Endodermal cell (in vitro differentiated cells): ENCODE measurements at places on chromosomes 7 and 10.

GRCh38 chr7:91193141-91193540, 71.1 kb upstream of the FZD1 start:
- no peak for DNase-seq

DNA sequence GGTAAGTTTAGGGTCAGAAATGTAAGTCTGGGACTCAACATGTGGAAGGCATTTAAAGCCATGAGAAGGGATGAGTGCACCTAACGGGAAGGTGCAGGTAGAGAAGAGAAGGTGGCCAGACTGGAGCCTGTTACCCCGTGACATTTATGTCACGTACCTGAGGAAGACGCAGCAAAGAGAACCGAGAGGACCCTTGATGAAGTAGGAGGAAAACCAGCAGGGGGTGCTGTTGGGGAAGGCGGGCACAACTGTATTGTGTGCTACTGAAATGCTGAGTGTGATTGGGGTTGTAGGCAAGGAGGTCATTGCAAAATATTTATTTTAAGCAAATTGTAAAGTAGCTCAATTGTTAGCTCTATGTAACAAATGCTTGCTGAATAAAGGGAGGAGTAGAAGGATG, 338.2 kb upstream of the PRKCQ start:
- peak; percentile 85 for DNase-seq

- DNase-seq = no peak
Measured at GRCh38 chr7:111086532-111086931, 4.4 kb upstream of the LRRN3 start.

DNA sequence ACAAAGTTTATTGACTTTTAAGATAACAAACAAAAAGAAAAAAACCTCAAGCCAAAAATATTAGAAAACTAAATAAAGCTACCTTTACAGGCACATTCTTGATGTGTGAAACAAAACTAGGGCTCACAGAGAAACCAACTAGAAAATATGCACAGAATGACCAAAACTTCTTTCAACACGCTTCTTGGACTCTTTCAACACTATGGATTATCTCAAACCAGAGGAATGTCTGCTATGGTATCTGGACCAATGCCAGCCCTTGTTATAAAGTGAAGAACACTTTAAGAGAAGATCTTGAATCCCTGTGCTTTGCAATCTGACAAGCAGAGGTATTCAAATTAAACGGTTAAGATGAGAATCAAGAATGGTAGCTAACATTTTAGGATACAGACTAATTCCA, 76.6 kb downstream of the DNAJC1 start:
- DNase-seq = no peak

DNA sequence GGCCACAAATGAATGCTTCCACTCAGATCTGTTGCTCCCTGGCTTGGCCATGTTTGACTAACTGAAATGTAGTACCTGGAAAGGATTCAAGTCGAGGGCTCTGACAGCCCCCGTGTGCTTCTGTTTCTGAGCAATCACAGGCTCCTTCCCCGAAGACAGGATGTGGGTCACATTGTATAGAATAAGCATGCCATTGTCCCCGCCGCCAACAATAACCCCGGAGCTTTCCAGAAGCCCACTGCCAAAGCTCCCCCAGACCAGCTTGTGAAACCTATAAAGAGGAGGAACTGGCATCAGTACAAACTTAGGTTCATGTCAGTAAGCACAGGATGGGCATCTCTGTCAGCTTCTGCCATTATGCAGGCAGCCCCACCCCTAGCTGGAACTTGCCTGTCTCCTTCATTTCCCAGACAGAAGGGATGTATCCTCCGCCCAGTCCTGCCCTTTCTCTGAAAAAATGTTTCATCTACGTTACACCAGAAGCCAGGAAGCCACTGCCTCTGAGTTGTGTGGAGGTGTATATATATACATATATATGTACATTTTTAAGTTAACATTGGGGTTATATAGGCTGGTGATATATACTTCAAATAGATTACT, 10.3 kb downstream of the SEC31B start:
- DNase-seq = no peak

GRCh38 chr7:144000020-144000419, at the start of gene OR6B1:
TSS of gene OR6B1 (plus strand) at chr7:144000320. CDS start at chr7:144003997, 3,677 bp downstream.
- DNase-seq = no peak

DNA sequence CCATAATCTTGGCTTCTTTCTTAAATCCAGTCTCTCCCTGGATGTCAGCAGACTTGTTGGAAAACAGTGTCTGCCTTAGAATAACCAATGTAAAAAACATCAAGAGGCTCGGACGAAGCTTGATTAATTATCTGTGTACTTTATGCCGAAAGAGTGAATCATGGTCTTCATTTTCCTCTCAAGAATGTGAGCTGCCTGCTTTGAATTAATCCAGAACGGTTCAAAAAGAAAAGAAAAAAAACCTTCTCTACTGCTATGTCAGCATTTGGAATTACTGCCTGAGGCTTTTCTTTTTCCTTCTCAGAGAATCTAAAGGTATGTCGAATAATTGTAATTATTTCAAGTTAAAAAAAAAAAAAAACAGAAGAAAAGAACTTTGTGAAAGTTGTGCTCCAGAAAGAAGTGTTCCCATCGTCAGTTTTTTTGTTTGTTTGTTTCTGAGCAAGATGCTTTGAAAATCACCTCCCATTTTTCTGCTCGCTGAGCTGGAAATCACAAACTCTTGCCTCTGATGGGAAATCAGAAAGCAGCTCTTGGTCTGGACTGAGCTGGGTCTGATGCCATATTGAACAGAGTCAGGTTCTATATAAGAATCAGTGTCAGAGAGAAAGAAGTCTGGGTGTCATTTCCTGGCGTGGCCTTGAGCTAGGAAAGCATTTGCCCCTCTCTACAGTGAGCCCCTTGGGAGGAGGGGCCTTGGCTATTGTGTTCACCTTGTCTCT, 20.2 kb downstream of the PLPP4 start:
- DNase-seq = no peak

DNA sequence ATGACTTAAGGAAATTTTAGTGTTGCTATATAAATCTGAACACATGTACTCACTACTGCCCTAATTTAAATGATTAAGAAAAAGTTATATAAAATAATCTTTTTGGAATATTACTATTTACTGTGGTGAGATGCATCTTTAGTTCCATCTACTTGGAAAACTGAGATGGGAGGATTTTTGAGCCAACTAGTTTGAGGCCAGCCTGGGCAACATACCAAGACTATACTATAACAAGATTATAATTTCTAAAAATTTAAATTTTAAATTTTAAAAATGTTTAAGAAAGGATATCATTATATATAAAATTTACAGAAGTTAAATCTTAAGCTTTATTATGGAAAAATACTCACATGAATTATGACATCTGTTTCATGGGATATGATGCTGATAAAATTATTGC, 530.8 kb upstream of the IGFBP3 start:
- no peak for DNase-seq

DNA sequence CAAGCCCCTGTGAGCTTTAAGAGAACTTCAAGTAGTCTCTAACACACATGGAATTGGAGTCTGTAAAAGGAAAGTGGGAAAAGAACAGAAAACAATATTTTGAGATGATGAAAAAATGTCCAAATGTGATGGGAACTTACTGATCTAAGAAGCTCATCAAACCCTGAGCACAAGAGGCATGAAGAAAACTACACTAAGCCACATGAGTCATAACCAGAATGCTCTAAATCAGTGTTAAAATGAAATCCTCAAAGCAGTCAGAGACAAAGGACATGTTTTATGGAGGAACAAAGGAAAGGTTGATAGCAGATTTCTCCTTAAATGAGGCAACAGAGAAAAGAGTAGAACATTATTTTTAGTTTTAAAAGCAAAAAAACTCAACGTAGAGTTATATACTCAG, 37.2 kb downstream of the ZNF33A start:
- no peak for DNase-seq

DNA sequence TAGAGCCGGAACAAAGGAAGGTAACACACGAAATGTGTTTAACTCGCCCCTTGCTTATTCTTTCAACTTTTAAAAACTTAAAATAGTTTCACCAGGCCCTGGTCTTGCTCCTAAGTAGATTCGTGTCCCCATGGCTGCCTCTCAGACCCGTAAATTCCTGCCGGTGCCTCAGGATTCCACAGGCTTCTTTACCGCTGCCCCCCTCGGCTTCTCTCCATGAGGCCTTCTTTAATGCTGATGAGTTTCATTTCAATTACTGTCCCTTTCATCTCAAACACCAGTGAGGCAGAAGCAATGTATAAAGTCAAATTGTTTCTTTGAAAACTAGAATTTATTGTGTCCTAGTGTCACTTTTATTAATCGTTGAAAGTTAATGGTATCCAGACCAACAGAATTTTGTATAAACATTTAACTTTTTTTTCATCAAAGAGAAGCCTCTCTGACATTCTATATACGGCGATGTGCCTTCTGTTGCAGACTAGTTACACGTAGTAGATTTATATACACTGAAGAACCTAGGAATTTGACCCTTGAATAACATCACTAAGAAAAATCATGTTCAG, 225.2 kb downstream of the C7orf25 start:
- DNase-seq = peak; percentile 90

- DNase-seq = no peak
Measured at GRCh38 chr7:39300276-39300675, 265.9 kb upstream of the YAE1 start.

DNA sequence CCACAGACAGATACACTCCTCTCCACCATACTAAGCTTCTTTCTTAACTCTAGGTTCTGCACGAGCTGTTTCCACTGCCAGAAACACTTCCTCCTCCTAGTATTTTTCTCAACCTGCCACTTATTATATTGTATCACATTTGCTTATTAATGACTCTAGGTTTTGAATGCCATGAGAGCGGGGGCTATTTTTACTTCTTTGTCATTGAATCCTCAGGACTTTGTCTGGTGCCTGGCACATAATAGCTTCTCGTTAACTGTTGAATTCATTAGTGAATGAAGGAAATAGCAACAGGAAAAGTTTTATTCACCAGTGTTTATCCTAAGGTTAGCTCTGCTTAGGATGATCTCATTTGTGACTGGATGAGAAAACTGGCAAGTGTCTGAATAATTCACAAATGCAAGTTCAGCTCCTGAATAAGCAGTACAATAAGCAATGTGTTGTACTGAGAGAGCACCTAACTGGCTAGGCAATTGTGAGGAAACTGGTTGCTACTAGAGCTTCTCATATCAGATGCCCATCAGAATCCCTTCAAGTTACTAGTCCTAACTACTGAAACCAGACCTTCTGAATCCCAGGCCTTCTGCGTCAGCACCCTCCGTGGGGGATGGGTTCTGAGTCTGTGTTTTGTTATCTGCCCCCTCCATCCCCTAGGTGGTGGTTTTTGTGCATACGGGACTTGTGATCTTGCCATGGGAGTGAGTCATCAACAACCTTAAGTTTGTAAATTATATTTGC, 92.7 kb downstream of the LSMEM1 start:
- DNase-seq = no peak

DNA sequence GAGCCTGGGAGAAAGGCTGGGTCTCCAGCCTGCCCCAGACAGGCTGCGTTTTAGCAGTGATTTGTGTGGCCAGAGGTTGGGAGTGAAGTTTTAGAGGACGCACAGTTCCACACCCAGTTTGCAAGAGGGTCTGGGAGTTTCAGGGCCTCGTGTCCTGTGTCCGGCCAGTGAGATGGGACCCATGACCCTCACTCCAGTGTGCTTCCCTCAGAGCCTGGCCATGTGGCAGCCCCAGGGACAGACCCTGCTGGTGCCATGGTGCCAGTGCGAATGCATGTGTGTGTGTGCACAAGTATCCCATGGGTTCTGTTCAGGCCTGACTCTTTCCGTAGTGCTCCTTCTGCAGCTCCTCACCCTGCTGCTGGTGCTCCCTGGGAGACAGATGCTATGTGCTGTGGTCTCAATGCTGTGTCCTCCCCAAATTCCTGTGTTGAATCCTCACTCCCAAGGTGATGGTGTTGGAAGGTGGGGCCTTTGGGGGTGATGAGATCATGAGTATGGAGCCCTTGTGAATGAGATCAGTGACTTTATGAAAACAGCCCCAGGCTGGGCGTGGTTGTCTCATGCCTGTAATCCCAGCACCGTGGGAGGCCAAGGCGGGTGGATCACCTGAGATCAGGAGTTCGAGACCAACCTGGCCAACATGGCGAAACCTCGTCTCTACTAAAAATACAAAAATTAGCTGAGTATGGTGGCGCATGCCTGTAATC, 16.5 kb downstream of the ECHDC3 start:
- no peak for DNase-seq

DNA sequence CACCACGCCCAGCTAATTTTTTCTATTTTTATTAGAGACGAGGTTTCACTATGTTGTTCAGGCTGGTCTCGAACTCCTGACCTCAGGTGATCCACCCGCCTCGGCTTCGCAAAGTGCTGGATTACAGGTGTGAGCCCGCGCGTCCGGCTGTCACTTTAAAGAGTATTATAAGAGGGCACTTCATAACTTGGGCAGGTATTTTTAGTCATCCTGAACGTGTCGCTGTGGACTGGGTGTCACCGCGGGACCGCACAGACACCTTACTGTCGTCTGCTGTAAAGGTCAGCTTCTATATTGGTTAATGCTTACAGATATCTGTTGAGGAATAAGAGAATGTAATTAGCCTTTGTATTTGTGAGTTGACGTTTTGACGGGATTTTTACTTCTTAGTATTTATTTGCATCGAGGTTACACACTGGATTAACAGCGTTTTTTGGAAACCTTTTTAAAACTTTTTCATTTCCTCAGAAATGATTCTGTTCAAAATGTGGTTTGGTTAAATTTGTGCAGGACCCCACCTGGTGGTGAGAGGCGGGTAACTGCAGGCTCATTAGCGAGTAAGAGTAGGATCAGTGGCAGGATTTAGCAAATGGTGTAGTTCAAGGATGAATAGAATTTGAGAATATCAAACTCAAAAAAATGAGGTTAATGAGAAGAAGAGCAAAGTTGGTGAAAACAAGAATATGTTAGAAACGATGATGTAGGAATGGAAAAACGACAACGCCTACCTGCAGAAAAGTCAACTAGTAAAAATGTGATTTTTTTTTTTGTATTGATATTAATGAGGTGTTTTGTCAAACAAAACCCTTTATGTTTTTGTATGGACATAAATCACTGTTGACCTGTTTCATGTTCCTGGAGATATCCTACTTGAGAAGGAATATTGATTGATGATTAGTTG, 3.2 kb downstream of the DNAJB6 start:
- DNase-seq = peak; percentile 88
